Stimulated activated CD8-positive, alpha-beta memory T cell treated with anti-CD3 and anti-CD28 coated beads, Interleukin-7, amount 100 ng/mL, for 1 hour (primary cell): ENCODE measurements at places on chromosomes 5 and 9.

DNA sequence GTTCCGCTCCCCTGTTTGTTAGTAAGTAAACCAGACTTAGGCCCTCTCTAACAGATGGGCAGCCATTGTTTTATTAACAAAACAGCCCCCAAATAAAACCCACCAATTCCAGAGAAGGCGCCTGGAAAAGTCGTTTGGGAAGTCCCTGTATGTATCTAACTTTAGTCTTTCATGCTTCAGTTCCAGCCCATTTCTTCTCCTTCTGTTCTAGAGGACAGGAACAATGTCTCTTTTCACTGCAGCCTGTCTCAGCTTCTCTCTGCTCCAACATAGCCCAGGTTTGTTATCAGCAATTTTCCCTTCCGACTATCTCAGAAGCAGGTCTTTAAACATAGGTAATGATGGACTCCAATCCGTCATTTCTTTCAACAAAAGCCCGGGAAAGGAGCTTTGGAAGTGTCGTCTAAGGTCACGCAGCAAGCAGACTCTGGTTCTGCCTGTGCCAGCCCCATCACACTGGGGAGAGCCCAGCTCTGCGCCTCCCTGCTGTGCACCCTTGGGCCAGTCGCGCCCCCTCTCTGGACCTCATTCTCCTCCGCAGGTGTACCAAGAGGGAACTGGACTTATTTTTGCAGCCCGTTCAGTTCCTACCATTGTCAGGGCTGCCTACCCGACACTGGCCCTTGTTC is 9.6 kb upstream of the AKNA start:
- no peak for DNase-seq

- no peak for DNase-seq
These were observed 72.7 kb upstream of the NFIL3 start for GRCh38 chr9:91496351-91496750.

DNA sequence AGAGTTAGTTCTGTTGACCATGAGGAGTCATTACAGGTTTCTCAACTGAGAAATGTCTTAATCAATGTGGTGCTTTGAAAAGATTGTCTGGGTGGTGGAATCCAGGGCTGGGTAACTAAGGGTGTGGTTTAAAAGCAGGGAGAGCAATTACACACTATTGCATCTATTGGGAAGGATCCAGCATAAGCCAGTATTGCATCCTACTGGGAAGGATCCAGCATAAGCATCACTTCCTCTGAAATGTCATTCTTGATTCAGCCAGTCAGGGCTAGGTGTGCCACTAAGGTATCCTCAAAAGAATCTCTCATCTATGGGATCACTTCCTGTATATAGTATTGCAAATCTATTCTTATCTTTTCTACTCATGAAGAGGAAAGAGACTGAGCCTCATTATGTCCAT is 38.6 kb downstream of the ELOVL7 start:
- no peak for DNase-seq

DNA sequence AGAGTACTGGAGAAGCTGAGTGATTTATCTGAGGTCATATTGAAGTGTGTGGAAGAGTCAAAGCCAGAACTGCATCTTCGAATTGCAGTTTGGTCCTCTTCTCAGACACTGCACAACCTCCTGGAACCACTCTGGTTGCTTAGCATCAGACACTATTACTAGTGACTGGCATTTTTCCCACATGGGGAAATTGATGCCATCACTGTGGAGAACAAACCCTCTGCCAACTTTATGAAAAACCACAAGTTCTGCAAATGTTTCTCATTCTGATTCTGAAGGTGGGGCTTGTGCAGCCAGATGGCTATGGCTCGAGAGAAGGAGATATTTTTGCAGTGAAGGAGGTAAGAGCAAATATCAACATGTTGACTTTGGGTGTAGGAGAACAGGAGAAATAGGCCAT is 67.2 kb downstream of the KCTD16 start:
- DNase-seq = no peak
